Amygdala (tissue), 56 donors: ENCODE measurements at places on chromosomes 11 and 22.

DNA sequence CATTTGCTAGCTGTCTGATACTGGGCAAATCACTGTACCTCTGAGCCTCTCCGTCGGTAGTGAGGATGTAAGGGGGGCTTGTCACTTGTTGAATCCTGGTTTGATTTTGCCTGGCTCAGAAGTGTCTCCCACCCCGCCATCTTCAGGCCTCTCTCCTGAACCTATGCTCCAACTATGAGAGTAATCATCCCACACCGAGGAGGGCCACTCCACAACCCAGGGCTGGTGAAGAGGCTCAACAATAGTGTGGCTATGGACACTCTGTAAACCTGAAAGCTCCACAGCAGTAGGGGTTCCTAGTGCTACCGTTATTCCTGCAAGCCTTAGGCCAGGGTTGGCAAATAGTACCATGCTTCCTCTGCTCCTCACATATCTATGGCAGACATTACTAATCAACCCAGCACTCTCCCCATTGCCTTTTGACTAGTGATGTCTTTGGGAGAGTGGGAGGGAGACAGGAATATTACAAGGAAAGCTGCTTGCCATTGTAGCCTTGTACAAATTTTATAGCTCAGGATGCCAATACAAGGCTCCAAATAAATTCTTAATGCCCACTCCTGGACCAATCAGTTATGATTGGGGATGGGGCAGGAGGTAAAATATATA lies 134.0 kb upstream of the TEAD1 start:
- DNase-seq: no peak

GRCh38 chr11:93935826-93936225 lies 85.3 kb upstream of the HEPHL1 start:
- DNase-seq: no peak

GRCh38 chr11:43992183-43992582 lies 49.7 kb downstream of the C11orf96 start:
- no peak for DNase-seq

DNA sequence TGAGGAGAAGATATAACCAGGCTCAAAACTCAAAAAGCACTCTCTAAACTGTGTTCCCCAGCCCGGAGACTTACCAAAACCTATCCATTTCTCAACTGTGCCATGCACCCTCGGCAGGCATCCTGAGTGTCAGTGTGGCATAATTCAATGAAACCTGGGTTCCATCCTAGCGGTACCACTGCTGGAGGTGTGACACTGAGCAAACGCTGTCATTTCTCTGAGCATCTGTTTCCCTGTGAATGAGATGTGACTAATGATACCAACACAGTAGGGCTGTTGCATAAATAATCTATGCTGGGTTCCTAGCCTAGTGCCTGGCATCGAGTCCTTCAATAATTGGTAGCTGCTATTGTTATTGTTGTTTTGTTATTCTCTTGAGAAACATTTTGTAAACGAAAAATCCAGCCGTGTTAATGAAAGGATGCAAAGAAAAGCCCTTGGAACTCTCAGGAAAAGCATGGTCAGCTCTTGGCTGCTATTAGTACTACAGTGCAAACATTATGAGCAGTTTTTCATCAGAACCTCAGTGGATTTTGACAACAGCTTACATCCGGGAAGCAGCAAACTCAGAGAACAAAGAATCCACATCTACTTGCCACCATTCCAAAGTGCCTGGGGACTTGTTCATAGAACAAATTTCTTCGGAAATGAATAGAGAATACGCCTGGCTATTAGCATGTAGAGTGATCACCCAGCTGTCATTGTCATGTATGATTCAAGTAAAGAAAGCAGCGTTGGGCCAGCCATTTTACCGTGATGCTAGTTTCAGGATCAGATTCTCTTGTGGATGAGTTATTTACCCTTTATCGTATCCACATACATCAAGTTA lies 53.7 kb downstream of the TECTA start:
- DNase-seq: no peak

GRCh38 chr11:7982582-7983119 lies 4.5 kb upstream of the EIF3F start:
- no peak for DNase-seq

DNA sequence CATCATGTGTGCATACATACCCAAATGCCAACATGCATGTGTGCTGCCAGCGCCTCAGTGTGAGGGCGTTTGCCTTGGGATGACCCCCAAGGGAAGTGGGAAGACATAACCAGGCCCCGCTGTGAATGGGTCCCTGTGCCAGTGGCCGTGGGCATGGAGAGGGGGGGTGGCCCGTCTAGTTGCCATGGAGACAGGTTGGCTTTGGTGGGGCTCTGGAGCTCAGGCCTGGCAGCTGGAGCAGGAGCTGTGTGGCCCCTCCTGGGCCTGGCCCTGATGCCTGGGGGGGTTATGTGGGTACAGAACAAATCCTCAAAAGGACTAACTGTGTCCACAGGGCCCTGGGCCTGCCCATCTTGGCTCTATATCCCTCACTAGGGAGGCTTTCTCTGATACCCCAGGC lies 8.0 kb downstream of the SYT7 start:
- DNase-seq: no peak

- DNase-seq: no peak
Measured at GRCh38 chr22:20624161-20624616, 116.8 kb downstream of the MED15 start.

DNA sequence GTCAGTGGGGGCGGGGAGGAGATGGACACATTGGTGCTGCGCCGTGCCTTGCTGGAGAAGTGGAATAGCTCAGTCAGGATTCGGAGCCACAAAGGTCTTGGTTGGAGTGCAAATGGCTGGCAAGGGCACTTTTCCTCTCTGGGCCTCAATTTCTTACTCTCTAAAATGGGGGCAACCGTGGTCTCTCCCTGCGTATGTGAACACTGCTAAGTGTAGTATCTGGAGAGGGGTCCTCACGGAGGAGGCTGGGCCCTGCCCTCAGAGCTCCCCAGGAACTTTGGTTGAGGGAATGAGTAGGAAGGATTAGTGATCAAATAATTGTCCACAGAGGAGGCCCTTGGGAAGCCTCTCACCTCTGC lies 521 bp downstream of the P2RY6 start:
- no peak for DNase-seq
